ENCODE measurements at places on chromosomes 11 and 22.

DNA sequence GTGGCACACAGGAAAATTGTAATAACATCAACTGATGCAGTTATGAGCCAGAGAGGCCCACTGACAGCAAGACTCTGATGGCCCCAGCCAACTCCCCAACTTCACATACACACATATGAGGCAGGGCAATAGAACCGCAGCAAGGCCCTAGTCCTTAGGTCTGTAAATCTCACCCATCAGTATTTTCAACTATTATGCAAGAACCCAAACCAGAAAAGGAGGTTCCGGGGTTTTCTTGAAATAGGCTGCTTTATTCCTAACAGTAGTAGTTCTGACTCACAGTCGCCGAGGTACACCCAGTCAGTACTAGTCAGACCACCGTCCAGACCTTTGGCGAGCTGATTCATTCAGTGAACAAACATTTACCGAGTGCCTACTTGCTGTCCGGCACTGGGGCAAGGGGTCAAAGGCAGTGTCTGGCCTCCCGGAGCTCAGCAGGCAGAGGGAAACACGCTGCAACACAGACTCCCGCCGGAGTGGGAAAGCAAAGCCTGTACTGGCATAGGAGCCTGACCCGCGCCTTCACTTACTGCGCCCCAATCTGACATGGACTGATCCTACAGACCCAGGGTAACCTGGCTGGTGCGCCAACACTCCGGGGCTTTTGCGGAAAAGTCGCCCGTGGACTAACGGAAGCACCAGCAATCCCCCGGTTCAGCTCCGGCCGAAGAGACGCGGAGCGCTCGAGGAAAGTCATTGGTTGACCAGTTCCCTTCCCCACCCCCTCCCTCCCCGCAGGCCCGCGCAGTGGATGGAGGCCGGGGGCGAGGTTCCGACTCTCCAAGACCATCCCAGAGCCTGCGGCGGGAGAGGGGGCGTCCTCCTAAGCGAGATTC is 1.3 kb downstream of the PLEKHA7 start:
- no peak for DNase-seq

DNA sequence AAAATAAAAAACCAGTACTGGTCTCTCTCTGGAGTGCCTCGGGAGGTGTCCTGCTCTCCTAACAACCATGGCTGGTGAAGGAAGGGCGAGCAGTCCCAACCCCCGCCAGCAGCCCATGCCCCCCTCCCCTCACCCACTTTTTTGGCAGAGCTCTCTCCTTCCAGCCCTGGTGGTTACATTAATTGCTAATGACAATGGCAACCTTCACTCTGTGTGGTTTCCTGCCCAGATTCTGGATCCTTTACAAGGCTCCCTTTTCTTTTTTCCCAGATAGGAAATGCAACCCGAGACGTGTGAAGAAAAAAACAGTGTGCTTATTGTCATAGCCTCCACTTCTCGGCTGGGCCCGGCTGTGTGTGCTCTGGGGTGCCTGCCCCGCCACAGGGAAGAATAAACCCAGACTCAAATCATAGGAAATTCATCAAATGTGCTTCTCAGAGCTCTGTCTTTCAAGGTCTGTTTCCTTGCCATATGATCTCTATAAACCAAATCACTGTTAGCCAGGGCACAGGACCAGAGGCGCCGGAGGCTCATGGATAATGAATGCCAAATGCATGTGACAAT is 513.0 kb downstream of the SOX6 start:
- no peak for DNase-seq

GRCh38 chr11:106012744-106013143 is 9.3 kb downstream of the MSANTD4 start:
- no peak for DNase-seq

- peak; percentile 37 for DNase-seq
These were observed 22.6 kb downstream of the MOV10L1 start for GRCh38 chr22:50112151-50113118.

- DNase-seq: no peak
These were observed 277.5 kb downstream of the KIRREL3 start for GRCh38 chr11:126722956-126723664.

DNA sequence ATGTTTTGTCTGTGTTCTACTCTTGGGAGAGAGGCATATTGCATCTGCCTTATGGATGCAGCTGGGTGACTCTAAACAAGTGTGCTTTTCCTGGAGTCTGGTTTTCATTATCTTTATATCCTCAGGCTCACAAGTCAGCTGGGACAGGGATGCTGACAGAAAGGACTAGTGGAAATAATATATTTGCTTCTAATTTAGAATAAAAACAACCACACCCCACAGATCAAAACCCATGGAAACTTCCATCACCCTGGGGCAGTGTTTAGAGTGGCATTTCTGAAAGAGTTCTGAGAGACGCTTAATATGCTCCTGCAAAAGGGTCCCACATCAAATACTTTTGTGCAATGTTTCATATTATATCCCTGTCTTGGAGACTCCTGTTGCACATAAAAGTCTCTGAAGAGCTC is 20.8 kb downstream of the KCNE3 start:
- no peak for DNase-seq

- no peak for DNase-seq
These were observed 672.6 kb upstream of the ANO5 start for GRCh38 chr11:21520244-21520643.

DNA sequence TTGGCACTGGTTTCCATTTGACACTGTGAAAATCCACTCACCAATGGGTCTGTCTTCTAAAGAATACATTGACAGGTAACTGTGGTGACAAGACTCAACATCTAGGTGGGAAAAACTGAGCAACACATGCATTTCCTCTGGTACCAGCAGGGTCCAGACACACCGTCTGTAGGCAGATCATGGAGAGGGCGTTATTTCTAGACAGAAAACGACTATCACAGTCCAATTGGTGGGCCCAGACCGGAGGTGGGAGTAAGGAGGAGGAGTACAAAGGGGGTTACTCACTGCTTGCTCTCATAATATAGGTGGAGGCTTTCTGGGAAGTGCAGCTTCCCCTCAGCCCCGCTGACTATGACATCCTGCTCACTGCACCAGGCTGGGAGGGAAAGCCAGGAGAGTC is 9.9 kb downstream of the OVCH2 start:
- DNase-seq: no peak

DNA sequence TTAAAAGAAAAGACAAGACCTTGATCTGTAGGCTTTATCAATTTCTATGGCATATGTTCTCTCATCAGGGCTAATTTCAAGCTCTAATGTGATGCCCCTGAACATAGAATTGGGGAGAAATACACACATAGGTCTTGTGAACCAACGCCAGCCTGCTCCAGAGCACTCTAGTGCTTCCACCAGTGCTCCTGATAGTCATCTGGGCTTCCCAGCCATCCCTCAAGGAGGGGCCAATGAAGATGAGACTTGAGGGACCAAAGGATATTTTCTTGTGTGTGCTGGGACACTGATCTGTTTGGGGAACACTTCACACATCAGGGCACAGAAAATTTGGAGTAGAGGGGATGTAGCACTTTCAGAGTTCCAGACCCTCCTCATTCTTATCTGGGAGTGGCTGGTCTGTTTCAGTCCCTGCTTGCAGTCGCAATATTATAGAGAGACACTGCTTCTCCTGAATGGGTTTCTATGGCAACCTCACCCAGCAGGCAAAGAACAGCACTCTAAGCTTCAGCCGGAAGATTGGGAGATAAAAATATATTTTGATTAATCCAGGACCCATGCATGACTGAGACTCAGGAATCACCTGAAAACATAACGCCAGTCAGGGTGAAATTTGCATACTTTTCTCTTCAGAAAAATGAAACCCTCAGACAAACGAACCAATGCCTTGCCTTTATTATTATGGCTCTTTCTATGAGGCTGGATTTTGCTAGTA is 28.4 kb upstream of the SCN3B start:
- DNase-seq: no peak

GRCh38 chr11:17649261-17649660 is 70.1 kb upstream of the MYOD1 start:
- no peak for DNase-seq

All from AML-193 (cell line).